ENCODE measurements at places on chromosomes 11 and 22. TPM values are rescaled to one million over a fixed set of nuclear protein-coding genes. Genes with fewer than 3 reads are reported as not detected.

SMTNL1 gene
- polyA plus RNA-seq, result not detected

- DNase-seq, result no peak
- H3K27ac ChIP-seq, result no peak overlapping the region
- no peak overlapping the region for H3K4me3 ChIP-seq
- H3K27me3 ChIP-seq, result no peaks in the 10 kb centered on the region
Measured at GRCh38 chr11:848380-848931, 5.8 kb downstream of the TSPAN4 start.

DNA sequence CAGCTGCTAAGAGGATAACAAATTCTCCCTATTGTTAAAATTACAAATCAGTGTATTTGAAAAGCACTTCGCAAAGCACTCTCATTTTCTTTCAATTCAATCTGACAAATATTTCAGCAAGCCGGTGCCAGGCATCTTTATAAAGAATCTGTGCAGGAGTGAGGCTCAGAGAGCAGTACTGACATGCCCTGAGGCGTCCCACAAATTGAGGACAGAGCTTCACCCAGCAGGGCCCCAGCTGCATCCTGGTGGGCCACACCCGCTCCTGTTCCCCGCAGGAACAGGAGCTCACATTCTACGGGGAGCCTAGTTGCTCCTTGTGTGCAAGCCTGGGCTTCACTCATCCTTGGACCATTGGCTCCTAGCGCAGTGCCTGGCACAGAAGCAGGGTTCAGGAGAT lies 60.9 kb upstream of the EIF3D start:
- H3K36me3 ChIP-seq, result no peaks in the 10 kb centered on the region
- H3K4me1 ChIP-seq, result no peaks in the 10 kb centered on the region
- no peak overlapping the region for H3K4me3 ChIP-seq
- no peak for DNase-seq
- H3K27ac ChIP-seq, result no peak overlapping the region

MIAT gene
- polyA plus RNA-seq, result 0.04 TPM

Data from kidney (tissue), 22 donors.